ENCODE measurements at places on chromosomes 5 and 9.

DNA sequence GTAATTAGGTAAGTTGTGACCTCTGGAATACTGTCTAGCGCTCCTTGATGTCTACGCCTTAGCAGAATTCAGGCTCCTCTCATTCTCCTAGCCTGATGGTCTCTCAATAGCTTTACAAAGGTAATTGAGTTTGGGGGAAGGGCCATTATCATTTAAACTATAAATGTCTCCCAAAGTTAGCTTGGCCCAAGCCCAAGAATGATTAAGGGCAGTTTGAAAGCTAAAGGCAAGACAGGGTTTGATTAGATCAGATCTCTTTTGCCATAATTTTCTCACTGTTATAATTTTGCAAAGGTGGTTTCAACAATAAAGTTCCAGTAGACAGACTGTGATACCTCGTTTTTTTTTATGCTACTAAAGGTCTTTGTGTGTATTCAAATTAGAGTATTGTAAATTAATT, 3.7 kb upstream of the SLC30A5 start:
- H3K27me3 ChIP-seq: no peaks in the 10 kb centered on the region
- H3K27ac ChIP-seq: no peak overlapping the region
- DNase-seq: no peak
- H3K4me3 ChIP-seq: no peak overlapping the region
- no peaks in the 10 kb centered on the region for H3K36me3 ChIP-seq

GRCh38 chr9:33277484-33277883, 12.6 kb downstream of the CHMP5 start:
- no peak for DNase-seq
- no peaks in the 10 kb centered on the region for H3K27me3 ChIP-seq
- H3K4me1 ChIP-seq: no peaks in the 10 kb centered on the region
- no peak overlapping the region for H3K4me3 ChIP-seq

DNA sequence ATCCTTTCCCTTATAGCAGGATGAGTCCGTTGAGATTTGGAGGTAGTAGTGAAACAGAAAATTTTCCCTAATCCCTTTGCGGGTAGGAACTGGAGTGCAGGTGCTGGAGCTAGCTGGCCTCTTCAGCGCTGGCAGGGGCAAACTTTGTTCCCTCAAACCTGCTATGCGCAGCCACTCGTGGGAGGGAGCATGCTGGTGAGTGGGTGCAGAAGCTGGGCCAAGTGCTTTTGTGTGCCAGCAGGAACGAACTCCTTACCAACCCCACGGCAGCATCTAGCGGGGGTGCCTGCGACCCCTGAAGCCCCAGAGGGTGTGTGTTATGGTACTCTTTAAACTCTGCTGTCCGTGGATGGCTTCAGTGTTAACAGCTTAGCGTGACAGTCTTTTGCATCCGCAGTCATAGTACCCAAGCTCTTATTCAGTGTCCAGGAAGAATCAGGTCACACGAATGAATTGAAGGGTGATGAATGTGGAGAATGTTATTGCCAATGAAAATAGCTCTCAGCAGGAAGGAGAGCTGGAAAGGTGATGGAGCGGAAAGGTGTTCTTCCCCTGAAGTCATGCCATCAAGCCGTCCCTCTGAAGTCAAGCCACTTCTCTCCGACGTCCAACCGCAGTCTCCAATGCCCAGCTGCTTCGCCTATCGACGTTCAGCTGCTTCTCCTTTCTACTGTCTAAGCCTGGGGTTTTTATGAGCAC, 1445.1 kb upstream of the CDH9 start:
- H3K4me3 ChIP-seq: no peak overlapping the region
- no peaks in the 10 kb centered on the region for H3K27me3 ChIP-seq
- H3K4me1 ChIP-seq: no peaks in the 10 kb centered on the region
- no peak overlapping the region for H3K27ac ChIP-seq
- H3K36me3 ChIP-seq: no peaks in the 10 kb centered on the region

DNA sequence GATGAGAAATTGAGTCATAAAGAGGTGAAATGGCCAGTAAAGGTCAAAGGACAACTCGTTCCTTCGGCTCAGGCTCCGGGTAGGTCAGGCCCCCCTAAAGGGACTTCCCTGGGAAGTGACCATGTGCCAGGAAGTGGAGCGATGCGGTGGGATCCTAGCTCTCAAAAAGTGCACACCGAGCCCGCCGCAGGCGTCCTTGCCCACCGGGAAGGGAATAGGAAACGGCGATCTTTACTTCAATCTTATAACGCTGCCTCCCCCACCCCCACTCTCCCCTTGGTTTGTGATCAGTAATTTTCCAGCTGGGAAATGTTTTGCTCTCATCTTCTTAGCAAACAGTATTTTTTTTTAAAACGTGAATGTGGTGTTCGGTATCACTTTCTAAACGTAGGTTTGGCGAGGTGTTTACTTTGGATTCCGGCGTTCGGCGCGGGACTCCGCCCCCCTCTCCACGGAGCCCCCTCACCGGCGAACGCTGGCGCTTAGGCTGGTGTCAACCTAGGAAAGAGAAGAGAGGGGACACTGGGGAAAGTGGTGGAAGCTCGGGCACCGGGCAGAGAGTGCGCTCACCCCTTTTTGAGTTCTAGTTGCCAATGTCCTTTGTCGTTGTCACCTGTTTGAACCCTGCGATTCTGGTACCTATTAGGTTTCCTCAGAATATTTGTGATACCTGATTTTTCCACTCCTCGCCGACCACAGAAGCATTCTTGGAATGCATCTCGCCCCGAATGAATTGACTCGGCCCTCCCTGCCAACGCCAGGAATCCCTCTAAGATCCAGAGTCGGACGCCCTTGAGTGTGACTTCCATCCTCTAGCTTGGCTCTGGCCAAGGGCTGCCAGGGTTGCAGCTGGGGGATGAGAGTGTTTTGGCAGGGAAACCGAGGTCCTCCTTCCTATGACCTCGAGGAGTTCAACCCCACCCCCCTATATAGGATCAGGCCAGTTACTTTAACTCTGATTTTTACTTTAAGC, 1.8 kb upstream of the KLF4 start:
- peak; percentile 74 for DNase-seq
- H3K27ac ChIP-seq: peak overlapping the region; percentile 96
- H3K4me3 ChIP-seq: peak overlapping the region; percentile 95
- H3K4me1 ChIP-seq: no peaks in the 10 kb centered on the region
- H3K36me3 ChIP-seq: peaks cover 7% of the 10 kb centered on the region
- H3K27me3 ChIP-seq: no peaks in the 10 kb centered on the region

GRCh38 chr5:148214665-148215185, 11.9 kb downstream of the SPINK6 start:
- DNase-seq: no peak
- H3K36me3 ChIP-seq: no peaks in the 10 kb centered on the region
- H3K27me3 ChIP-seq: no peaks in the 10 kb centered on the region
- H3K27ac ChIP-seq: no peak overlapping the region
- H3K4me1 ChIP-seq: no peaks in the 10 kb centered on the region

DNA sequence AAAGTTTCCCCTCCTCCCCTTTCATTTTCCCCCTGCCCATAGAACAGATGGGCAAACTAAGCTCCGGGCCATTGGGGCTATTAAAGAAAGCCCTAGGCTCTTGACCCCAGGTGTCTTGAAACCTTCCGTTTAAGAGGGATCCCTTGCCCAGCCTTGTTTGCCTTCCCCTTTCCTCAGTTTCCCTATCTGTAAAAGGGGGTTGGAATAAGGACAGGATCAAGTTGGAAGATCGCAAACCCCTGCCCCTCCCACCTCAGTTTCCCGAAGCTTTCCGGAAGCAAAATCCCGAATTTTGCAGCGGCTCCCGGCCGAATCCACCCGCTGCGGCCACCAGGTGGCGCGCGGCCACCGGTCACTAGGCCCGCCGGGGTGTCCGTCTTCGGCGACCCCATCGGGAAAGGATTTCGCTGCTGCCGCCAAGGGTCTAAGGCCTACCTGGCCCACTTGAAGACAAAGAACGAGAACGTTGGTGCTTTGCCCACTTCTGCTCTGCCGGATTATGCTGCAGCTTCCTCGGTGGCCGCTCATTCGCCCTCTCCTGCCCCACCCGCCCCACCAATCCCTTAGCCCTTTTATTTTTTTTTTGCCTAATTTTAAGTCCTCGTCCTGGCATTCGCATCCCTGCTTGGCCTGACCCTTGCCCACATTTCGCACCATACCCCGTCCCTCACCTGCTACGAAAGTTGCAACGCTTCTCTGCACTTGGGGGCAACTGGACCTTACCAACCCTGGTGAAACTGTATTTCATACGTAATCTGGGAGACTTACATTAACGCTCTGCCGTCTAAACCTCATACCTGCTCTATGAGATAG, 962 bp upstream of the NR6A1 start:
- DNase-seq: no peak
- no peaks in the 10 kb centered on the region for H3K36me3 ChIP-seq
- H3K27ac ChIP-seq: no peak overlapping the region

DNA sequence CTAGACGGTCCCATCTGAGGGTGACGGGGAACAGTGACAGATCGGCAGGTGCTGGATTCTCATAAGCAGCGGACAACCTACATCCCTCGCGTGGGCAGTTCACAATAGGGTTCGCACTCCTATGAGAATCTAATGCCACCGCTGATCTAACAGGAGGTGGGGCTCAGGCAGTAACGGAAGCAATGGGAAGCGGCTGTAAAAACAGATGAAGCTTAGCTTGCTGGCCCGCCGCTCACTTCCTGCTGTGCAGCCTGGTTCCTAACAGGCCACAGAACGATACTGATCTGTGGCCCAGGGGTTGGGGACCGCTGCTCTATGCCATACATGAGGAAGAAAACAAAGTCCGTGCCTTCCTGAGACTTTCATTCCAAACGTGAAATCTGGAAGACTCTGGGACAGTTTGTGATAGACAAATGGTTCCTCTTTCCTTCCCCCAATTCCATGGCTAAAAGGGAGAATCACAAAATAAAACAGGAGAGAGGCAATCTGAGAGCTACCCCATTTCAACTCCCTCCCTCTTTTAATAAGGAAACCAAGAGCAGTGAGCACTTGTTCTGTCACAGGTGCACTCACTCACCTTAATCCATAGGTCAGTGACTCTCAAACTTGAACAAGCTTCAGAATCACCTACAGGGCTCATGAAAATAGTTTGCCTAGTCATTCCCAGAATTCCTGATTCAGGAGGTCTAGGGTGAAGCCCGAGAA, 12.1 kb downstream of the PDCL start:
- peaks cover 5% of the 10 kb centered on the region for H3K4me1 ChIP-seq
- peaks cover 7% of the 10 kb centered on the region for H3K36me3 ChIP-seq
- no peak overlapping the region for H3K4me3 ChIP-seq
- no peak for DNase-seq
- no peak overlapping the region for H3K27ac ChIP-seq
